ENCODE measurements at places on chromosomes 6 and 20.
A peak's percentile ranks its signal among the peaks of the same experiment; 100 is the strongest.

- DNase-seq: no peak
These were observed 979.1 kb upstream of the FLRT3 start for GRCh38 chr20:15316556-15316955.

GRCh38 chr6:71724456-71725125, 161.8 kb upstream of the RIMS1 start:
- no peak for DNase-seq

- DNase-seq: no peak
These were observed 75.8 kb upstream of the MRPS10 start for GRCh38 chr6:42293386-42293977.

- no peak for DNase-seq
These were observed 277.1 kb downstream of the ADGB start for GRCh38 chr6:146875927-146876270.

DNA sequence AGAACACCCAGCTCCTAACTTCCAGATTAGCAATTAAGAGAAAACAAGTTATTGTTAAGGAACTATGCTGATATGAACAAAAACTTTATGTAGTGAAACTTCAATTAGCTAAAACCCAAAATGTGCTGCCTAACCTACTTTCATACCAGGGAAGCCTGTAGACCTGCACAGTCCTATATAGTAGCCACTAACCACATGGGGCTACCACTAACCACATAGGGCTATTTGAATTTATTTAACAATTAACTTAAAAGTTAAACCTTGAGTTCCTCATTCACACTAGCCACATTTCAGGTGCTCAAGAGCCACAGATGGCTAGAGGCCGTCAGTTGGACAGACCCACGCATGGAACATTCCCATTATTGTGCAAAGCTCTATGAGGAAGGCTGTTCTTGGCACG, 72.4 kb upstream of the LAMP5 start:
- no peak for DNase-seq

- no peak for DNase-seq
These were observed 67.5 kb upstream of the FBXO30 start for GRCh38 chr6:145882121-145882531.

DNA sequence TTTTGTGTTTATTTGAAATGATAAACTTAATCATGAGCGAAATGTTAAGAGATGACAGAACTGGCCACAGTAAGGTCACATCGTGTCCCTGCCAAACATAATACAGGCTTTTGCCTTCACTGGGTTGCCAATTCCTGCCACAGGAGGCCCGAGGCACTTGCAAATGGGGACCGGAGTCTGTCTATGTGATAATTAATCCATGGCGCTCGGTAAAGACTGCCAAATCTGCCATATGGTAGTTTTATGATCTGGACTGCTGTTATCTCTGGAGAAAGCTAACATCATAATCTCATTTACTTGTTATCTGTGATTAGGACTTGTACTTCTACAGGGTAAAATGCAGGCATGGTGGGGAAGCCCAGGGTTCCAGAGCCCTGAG, 170.5 kb upstream of the TSHZ2 start:
- no peak for DNase-seq

- DNase-seq: no peak
These were observed 191.9 kb downstream of the BCAS1 start for GRCh38 chr20:53878262-53879047.

DNA sequence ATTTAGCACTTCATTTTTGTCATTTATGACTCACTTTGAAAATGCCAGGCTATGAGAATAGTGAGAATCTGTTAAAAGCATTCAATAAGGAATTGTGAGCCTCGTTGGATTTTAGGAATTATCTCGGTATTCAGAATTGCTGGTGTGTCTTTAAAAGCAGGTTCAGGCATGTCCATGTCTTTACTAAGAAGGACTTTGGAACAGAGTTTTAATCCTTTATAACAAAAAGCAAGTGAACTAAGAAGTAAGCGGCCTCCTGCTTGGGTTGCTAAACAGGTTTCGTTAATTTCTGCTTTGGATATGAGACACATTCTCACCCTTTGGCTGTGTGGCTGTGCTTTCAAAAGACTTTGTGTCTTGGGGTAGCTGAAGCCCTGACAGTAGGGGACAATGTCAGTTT, 74.9 kb downstream of the IGF2R start:
- DNase-seq: no peak

GRCh38 chr20:6994452-6994851, 227.0 kb downstream of the BMP2 start:
- DNase-seq: no peak

- DNase-seq: no peak
These were observed 292.2 kb upstream of the RSPO3 start for GRCh38 chr6:126826166-126826714.

DNA sequence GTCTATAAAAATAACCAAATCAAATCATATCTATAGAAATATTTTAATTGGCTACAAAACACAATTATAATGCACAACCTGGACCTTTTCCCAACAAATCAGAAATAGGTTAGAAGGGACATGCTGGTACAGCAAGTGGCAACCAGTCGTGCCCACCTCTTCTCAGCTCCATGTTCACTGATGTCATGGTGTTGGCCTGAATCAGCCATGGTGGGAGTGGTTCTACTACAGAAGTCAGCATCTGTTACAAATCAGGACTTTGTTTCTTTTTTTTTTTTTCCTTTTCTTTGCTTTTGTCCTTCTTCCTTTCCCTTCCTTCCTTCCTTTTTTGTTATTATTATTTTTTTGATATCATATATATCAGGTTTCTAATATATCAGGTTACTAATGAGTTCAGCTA, 91.2 kb downstream of the RALGAPA2 start:
- no peak for DNase-seq

- no peak for DNase-seq
These were observed 49.8 kb downstream of the CFAP61 start for GRCh38 chr20:20102163-20102562.

DNA sequence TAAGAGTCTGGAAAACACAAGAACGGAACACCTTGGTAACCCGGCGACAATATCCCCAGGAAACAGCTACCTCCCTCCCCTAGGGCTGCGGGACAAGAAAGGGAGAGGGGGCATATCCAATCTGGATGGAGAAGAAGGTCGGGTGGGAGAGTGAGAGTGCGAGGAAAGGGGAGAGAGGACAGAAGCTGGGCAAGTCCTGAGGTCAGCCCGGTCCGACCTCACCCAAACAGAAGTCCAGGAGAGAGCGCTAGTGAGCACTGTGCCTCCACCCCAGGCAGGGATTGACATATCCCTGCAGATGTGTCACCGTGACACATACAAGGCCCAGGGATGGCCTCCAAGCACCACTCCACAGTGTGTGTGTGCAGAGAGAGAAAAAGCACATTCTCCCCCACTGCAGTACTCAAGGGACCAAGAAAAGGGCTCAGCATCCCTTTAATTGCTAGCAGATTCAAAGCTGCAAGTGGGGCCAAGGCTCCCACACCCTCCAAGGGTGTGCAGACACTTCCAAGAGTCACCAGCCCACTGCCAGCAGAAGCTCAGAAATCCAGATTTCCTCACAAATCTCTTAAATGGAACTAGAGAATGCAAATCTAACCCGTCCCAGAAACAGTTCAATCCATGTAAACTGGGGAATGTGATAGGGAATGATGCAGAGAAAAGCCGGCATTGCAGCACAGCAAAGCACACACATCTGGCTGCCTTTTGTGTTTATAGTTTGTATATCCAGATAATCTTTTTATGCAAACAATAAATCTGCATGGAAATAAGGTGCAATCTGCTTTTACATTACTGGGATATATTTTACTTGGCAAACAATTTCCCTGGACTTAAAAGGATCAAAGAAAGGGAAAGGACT, 3.1 kb downstream of the PXDC1 start:
- DNase-seq: peak; percentile 24

DNA sequence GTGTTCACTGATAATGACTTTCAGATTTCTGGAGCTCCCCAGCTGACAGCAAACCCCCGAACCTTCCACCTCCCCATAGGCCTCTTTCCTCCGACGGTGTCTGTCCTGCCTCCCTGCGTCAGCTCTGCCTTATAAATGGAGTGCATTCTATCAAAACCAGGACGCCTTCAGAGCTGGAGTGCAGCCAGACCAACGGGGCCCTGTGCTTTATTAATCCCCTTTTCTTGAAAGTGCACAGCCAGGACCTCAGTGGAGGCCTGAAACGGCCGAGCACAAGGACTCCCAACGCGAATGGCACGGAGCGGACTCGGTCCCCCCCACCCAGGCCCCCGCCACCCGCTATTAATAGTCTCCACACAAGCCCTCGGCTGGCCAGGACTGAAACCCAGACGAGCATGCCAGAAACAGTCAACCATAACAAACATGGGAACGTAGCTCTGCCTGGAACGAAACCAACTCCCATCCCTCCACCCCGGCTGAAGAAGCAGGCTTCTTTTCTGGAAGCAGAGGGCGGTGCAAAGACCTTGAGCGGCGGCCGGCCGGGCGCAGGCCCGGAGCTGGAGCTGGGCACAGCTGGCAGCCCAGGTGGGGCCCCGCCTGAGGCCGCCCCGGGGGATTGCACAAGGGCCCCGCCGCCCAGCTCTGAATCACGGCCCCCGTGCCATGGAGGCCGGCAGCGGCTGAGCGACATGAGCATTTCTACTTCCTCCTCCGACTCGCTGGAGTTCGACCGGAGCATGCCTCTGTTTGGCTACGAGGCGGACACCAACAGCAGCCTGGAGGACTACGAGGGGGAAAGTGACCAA, 42.3 kb upstream of the NAA20 start:
- DNase-seq: no peak

DNA sequence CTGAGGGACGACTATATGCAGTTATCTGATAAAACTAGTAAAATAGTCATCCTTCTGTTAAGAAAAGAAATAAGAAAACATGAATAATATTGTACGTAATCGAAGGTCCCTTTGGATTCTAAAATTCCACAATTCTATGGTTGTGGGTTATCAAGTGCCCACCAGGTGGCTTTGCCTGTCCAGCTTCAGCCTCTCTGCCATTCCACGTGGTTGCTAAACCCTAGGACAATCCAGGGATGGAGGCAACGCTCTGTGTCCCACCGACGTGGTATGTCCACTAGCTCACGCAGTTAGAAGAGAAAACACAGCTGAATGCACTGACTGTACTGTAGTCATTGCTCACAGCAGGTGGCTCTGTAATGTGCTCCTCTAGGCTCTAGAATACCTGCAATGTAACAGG, 349.3 kb downstream of the FARS2 start:
- no peak for DNase-seq

GRCh38 chr6:63584125-63584514, 11.8 kb downstream of the LOC128125822 start:
- no peak for DNase-seq

DNA sequence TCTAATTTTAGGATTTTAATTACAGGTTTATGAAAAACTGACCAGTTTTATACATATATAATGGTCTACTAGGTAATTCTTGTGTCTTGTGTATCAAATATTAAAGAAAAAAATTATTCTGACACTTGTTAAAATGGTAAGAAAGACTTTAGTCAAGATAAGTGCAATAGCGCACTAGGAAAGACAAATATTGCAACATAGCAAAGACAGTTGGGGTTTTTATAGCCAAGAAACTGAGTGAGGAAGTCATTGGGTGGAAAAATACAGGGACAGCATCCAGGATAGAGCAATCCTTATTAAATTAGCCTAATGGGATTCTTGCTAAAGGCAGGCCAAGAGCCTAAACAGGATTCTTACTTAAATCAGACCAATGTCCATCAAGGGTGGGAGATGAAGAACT, 71.1 kb downstream of the ROS1 start:
- DNase-seq: no peak

GRCh38 chr6:111894272-111894671, 21.0 kb upstream of the FYN start:
- DNase-seq: no peak

DNA sequence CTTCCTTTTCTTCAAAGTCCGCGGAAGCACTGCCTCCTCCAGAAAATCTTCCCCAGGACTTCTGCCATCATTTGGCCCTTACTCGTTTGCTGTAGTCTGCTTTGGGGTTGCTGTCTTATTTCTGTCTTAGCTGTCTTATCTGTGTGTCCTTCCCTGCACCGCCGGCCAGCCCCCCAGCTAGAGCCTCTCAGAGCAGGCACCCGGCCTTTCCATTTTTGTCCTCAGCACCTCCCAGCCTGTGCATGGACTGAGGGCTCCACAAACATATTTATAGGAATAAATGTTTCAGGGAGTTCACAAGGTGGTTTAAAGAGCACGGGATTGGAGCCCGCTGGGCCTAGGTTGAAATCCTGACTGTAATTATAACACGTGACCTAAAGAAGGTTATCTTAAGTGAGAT, 8.1 kb downstream of the GLP1R start:
- DNase-seq: no peak

- DNase-seq: no peak
These were observed 150.0 kb upstream of the MARCKS start for GRCh38 chr6:113707194-113707593.

- no peak for DNase-seq
These were observed 206.1 kb downstream of the TTLL2 start for GRCh38 chr6:167530951-167531350.

GRCh38 chr6:29917857-29918256, 24.5 kb upstream of the HLA-A start:
- DNase-seq: no peak

DNA sequence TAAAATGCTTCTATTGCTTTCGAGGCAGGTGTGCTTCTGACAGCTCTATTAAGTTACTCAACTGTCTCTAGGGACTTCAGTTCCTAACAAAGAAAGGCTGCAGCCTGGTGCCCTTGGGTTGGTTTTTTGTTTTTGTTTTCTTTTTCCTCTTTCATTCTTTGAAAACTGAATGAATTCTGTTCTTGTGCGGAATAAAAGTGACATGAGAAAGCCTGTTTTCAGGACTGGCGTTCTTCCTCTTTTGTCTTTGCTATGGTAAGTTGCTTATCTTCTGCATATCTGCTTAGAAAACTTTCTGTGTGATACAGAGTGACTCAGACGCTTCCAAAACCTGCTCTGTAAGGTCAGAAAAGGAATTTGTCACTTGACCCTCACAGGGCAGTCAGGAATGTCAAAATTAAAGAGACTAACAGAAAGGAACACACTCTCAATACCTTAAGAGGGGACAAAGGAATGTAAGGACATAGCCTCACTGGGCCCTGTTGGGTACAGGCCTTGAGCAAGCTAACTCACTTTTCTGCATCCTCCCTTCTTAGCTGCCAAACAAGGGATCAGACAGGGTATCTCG, 56.2 kb upstream of the NHSL1 start:
- DNase-seq: no peak

GRCh38 chr20:58088105-58088504, 140.3 kb downstream of the ANKRD60 start:
- DNase-seq: no peak

Data from activated B cell treated with CpG ODN at 0.5 μM for 24 hours (primary cell).